ENCODE measurements at places on chromosomes 13 and 19.

DNA sequence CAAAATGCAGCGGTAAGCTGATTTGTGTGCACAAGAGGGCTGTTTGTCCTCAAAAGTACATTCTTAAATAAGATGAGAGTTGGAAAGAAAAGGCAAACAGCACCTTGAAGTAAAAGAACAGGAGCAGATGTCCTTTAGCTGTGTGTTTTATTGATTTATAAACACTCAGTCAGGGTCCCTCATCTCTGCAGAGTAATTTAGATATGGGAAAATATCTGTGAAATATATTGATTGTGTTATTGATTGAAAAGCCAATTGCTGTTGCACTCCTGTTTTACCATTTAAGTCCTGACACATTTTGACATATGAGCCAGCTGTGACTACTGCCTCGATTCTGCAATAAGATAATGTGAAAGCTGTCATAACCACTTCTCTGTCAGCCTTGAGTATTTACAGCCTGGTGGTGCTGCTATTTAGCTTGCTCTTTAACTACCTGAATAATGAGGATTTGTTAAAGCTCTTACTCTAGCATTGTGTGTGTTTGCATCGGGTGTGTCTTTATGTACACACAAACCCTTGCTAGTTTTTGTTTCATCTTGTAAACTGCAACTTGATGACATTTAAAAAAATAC, 550.1 kb downstream of the DACH1 start:
- no peak for DNase-seq

GRCh38 chr13:36913463-36913862, 6.6 kb downstream of the SMAD9 start:
- DNase-seq = no peak

GRCh38 chr19:43618921-43619261, 538 bp downstream of the ZNF428 start:
- no peak for DNase-seq

- DNase-seq = no peak
Observed at GRCh38 chr13:111973605-111974340, 93.2 kb upstream of the SOX1 start.

GRCh38 chr19:55086730-55087541, 11.3 kb downstream of the EPS8L1 start:
- peak; percentile 86 for DNase-seq

- DNase-seq = no peak
Observed at GRCh38 chr13:108855737-108856387, 226.5 kb downstream of the MYO16 start.
